ENCODE measurements at places on chromosomes 3 and 15. TPM values are rescaled to one million over a fixed set of nuclear protein-coding genes. Genes with fewer than 3 reads are reported as not detected.

The DNAJC13 gene
- 38.6 TPM for total RNA-seq

The SPINT1 gene
- 0.40 TPM for total RNA-seq

The HCN4 gene
- total RNA-seq = not detected

DNA sequence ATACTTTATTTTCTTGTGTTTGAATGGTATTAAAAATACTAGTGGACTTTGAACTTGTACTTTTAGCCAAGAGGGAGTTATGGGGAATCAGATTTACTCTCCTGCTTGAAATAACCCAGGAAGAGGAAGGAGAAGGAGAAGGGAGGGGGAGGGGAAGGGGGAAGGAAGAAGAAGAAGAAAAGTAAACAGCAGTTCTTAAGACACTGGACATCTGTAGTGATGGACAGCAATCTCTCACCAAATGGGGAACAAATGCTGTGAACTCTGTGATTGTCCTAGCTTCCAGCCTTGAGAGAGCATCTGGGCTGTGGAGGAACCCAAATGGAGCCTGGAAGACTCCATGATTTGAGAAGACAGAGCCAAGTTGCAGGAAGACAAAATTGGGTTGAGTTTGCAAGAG is 52.0 kb downstream of the VPS8 start:
- peak; percentile 37 for DNase-seq

GRCh38 chr3:56123487-56123886 is 344.8 kb downstream of the ERC2 start:
- DNase-seq = no peak

GRCh38 chr3:177590826-177591225 is 393.5 kb upstream of the TBL1XR1 start:
- no peak for DNase-seq

- DNase-seq = no peak
Measured at GRCh38 chr15:51080286-51080685, 14.4 kb downstream of the TNFAIP8L3 start.

DNA sequence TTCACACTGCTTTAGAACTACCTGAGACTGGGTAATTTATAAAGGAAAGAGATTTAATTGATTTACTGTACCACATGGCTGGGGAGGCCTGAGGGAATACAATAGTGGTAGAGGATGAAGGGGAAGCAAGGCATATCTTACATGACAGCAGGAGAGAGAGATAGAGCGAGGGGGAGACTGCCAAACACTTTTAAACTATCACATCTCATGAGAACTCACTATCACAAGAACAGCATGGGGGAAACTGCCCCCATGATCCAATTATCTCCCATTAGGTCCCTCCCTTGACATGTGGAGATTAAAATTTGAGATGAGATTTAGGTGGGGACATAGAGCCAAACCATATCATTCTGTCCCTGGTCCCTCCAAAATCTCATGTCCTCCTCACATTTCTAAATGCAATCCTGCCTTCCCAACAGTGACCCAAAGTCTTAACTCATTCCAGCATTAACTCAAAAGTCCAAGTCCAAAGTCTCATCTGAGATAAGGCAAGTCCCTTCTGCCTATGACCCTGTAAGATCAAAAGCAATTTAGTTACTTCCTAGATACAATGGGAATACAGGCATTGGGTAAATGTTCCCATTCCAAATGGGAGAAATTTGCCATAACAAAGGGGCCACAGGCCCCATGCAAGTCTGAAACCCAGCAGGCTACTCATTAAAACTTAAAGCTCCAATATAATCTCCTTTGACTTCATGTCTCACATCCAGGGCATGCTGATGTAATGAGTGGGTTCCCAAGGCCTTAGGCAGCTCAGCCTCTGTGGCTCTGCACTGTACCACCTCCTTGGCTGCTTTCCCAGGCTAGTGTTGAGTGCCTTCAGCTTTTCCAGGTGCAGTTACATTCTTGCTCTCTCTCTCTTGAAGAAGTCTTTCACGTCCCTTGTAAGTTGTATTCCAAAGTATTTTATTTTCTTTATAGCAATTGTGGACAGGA is 481.7 kb upstream of the TGFBR2 start:
- DNase-seq = no peak

The ITIH1 gene
- 0.22 TPM for total RNA-seq

DNA sequence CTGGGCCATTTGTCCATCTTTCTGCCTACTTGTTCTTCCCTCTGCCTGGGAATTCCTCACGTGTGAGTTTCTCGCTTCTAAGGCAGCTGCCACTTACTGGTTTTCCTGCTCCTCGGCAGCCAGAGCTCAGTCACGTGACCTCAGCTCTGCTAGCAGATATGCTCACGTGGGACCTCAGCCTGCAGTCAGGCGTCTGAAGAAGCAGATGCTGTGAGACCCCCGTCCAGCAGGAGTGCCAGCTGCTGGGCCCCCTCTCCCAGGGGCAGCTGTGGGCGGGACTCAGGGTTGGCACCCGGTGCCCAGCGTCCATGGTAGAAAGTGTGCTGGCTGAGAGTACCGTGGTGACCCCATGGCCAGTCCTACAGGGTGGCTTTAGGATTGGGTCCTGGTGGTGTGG is 161.3 kb upstream of the TLE3 start:
- peak; percentile 93 for DNase-seq

The A4GNT gene
- not detected for total RNA-seq

The MAP2K1 gene
- 50.4 TPM for total RNA-seq

DNA sequence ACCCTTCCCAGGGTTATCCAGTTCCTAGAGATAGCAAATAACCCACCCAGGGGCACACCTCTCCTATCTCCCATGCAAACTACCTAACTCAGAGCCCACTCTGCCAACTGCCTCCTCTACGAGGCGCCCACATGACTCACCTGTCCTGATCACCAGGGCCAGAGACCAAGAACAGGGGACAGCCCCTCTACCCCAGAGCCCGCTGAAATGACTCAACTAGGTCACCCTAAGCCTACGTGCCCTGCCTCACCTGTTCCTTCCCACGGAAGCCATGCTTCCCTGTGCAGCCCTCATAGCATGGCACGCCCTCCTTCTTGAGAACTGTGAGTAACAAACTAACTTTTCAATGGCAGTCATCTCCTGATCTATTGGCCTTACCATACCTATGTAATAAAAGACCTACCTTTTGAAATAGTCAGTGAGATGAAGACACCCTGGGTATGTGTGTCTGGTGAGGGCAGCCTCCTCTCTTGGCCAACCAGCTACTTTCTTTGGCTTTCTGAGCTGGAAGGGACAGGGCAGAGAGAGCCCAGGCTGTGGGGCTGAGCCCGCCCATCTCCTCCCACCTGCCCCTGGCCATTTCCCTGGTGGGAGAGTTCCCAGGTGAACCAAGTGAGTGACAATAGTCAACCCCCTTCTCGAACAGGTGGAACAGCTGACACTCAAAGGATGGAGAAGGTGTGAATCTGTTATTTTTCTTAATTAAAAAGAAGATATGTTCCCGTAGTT is 25.5 kb upstream of the PRR23E start:
- no peak for DNase-seq

The ULK4 gene
- 5.6 TPM for total RNA-seq

The LMLN gene
- 3.2 TPM for total RNA-seq

DNA sequence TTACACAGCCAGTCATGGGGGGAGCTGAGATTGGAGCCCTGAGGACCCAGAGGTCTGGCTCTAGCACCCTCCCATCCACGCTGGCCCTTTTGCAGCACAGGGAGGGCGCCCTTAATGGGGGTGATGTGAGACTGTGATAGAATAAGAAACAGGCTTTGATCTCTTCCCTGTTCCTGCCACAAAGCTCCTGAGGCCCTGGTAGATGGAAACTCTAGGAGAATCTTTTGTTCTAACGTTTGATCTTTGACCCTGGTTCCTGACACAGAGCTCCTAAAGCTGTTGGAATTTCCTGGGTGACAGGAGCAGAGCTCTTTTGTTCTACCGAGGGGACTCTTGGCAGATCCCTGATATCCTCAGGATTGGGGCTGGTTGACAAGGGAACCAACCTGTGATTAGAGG is 1.2 kb upstream of the UROC1 start:
- DNase-seq = no peak

- DNase-seq = no peak
Measured at GRCh38 chr3:72632129-72632528, 216.1 kb downstream of the SHQ1 start.

- DNase-seq = no peak
Measured at GRCh38 chr15:95303713-95304112, 1026.8 kb upstream of the NR2F2 start.

GRCh38 chr3:149090907-149091306 is 4.6 kb upstream of the HLTF start:
- DNase-seq = no peak

GRCh38 chr3:63936925-63937324 is 24.7 kb upstream of the SCAANT1 start:
- no peak for DNase-seq

- DNase-seq = peak; percentile 54
Measured at GRCh38 chr3:168034152-168034928, 61.4 kb downstream of the GOLIM4 start.

DNA sequence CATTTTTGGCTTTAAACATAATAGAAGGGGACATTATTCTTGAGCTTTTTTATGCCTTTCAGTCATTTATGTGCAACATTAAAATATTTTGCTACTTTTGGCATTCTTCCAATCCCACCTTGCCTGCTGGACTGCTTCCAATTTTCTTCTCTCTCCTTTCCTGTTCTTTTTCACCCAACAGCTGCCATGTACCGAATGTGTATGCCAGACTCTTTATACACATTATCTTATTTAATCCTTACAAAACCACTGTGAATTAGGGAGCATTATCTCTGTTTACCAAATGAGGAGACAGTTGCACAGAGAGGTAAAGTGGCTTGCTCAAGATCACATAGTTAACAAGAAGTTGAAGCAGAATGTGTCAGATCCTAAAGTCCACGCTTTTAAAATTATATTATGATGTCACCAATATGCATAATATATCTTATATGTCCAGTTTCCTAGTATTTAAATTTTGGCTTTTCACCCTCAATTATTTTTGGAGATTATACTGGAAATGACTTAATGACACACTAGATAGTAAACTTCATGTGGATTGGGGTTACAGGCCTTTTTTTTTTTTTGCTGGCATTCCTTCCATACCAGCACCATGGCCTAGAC is 231.5 kb downstream of the THRB start:
- DNase-seq = no peak

- DNase-seq = no peak
Measured at GRCh38 chr15:44093836-44094235, 101.2 kb downstream of the FRMD5 start.

The OSBPL10 gene
- total RNA-seq = 7.6 TPM

- no peak for DNase-seq
Measured at GRCh38 chr3:99633887-99634558, 4.4 kb upstream of the COL8A1 start.

The CLRN1 gene
- total RNA-seq = 0.18 TPM

The CYP8B1 gene
- total RNA-seq = not detected

- DNase-seq = peak; percentile 58
Measured at GRCh38 chr15:95017666-95018328, 786.4 kb downstream of the MCTP2 start.

DNA sequence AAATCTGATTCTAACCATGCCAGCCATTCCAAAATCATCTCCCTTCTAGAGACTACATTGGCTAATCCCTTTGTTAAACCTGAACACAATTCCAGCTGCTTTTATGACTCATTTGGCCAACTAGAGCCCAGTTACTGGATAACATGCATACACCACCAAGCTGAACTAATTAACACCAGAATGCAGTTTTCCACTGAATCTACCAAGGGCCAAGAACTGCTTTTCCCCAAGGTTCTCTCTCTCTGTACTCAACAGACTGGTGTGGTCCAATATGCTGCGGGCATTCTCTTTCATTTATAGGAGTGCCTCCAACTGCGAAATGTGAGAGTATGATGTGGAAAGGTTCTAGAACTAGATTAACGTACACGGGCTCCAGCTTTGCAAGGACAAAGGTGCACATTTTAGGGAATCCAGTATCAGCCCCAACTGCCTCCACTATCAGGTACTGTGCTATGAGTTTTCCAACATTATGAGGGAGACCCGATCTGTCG is 1.5 kb downstream of the CHSY1 start:
- peak; percentile 70 for DNase-seq

DNA sequence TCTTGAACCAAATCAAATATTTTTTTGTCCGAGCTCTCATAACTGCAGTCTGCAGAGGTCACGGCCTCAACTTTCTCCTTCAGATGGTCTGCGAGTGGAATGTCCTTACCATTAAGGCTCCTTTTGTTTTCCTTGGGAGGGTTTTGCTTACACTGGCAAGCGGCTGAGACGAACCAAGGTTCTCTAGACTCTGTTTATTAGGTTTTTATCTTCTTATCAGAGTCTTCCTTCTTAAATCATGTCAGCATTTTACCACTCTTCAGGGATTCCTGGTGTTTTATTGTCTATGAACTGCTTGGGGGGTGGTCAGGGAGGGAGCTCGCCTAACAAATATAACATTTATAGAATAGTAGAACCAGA is 773.7 kb upstream of the NR2F2 start:
- DNase-seq = peak; percentile 50

DNA sequence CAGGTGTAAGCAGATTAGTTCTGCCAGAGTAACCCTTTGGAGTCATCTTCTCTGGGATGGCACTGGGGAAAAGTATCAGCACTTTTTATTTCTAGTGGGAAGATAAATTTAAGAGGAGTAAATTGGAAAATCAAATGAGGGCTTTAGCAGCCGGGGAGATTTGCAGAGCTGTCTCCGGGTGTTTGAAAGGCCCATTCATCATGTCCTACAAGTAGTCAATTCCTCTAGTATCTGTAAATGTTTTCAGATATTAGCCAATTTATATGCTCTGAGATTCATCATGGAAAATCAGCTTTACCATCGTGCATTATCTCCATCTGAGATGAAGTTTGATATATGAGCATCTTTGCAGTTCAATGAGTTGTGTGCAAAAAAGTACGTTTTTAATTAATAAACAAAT is 93.6 kb downstream of the CDIN1 start:
- no peak for DNase-seq

The FOXB1 gene
- total RNA-seq = not detected

The PLEKHO2 gene
- 11.6 TPM for total RNA-seq

DNA sequence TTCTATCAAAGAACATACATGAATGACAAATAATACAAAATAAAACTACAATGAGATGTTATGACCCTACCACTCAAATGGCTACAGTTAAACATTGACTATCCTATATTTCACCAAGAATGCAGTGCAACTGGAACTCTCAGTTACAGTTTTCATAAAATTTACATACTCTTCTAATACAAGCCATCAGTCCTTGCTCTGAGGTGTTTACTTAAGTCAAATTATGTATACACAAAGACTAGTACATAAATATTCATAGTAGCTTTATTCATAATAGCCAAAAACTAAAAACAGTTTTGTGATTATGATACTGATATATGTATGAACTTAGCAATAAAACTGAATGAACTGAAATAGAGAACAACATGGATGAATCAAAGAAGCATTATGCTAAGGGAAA is 19.2 kb downstream of the MLF1 start:
- DNase-seq = no peak

DNA sequence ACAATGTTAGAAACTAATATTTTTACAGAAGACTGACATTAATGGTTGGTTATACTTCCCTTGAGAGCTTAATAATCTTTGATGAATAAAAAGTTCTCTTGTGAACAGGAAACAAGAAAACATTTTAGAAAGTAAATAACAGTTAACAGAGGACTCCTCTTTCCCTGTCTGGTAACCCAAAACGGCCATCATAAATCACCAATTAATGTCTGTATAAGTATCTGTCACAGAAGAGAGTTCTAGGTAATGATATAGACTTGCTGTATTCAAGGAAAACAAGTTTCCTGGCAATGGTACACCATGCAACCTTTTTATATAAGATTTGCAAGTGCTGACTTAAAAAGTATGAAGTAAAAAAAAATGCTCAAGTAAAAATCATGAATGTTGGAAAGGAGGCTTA is 426.7 kb downstream of the SOX2 start:
- DNase-seq = no peak

The PP2D1 gene
- total RNA-seq = not detected

The FGF7 gene
- total RNA-seq = 33.8 TPM

Measured in muscle of leg (tissue), 16 donors.